GM23338 (cell line): ENCODE measurements at places on chromosomes 2 and 18. TPM values are rescaled to one million over a fixed set of nuclear protein-coding genes. Genes with fewer than 3 reads are reported as not detected.

- H3K36me3 ChIP-seq: no peaks in the 10 kb centered on the region
- DNase-seq: peak; percentile 46
- peaks cover 29% of the 10 kb centered on the region for H3K4me1 ChIP-seq
- H3K4me3 ChIP-seq: peak within 1 kb of the TSS; percentile 52
- H3K27ac ChIP-seq: no peak within 1 kb of the TSS
Observed at GRCh38 chr2:120346026-120346666, at the start of gene INHBB. TSS of gene INHBB (plus strand) at chr2:120346136. CDS start at chr2:120346189, 53 bp downstream.

DNA sequence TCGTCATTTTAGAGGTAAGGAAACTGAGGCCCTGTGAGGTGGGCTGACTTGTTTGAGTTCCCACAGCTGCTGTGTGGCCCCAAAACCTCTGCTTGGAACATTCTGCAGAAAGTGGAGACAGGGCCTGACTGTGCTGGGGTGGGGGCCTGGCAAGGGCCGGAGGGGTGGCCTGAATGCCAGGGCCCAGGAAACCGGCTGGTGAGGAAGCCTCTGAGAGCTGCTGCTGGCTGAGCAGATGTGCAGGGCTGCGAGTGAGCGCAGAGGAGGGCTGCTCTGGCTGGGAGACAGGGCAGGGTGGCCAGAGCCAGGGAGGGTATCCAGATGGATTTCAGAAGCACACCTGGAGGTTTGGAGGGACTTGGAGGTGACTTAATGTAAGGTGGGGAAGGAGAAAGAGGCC, 29.9 kb upstream of the INHBB start:
- no peak for DNase-seq
- no peaks in the 10 kb centered on the region for H3K36me3 ChIP-seq
- peaks cover 35% of the 10 kb centered on the region for H3K27me3 ChIP-seq
- no peaks in the 10 kb centered on the region for H3K4me1 ChIP-seq

RNF138 gene
- polyA plus RNA-seq: 48.9 and 58.0 TPM in 2 replicates

AQP12B gene
- not detected in 2 replicates for polyA plus RNA-seq

TTN gene
- polyA plus RNA-seq: 13.2 and 15.7 TPM in 2 replicates

DNA sequence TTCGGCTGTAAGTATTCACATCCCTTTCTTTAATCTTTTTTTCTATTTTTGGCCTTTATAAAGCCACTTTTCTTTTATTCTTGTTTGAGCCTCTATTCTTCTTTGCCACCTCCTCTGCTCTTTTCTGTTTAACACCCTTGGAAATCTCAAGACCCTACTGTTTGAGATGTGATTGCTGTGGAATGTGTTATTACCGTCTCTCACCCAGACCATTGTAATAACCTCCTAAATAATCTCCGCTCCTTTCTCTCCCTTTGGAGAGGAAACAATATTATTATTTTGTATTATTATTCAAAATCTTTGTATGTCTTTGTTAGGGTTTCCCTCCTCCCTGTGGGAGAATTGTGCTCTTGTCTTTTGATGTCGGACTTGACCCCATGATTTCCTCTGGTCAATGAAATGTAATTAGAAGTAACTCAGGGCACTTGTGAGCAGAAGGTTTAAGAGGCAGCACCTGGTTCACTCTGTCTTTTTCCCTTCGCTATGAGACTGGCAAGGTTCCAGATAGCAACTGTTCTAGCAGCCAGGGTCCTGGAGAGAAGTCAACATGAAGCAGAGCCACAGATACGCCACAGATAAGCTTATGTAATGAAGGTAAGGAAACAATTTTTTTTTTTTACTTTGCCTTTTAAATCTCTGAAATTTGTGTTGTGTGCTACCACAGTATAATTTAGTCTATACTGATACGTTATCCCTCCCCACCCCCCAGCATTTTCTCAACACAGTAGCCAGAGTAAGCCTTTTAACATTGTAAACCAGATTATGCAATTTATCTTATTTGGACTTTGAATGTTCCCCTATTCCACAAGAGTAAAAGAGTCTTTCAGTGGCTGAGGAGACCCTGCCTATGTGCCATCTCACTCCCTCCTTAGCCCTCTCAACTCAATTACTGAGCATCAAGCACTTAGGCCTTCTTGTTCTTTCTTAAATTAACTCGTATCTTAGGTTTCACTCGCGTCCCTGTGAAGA, 601.2 kb upstream of the ZNF804A start:
- H3K36me3 ChIP-seq: no peaks in the 10 kb centered on the region
- H3K4me1 ChIP-seq: peaks cover 26% of the 10 kb centered on the region
- no peaks in the 10 kb centered on the region for H3K27me3 ChIP-seq
- H3K27ac ChIP-seq: peak overlapping the region; percentile 57
- H3K4me3 ChIP-seq: no peak overlapping the region
